ENCODE measurements at places on chromosomes 4 and X.

GRCh38 chr4:72690771-72691170, 121.8 kb upstream of the ADAMTS3 start:
- no peak for DNase-seq

GRCh38 chr4:9918484-9918883, 102.8 kb downstream of the SLC2A9 start:
- no peak for DNase-seq

- no peak for DNase-seq
These were observed 36.2 kb upstream of the ATP6AP2 start for GRCh38 chrX:40544343-40545266.

DNA sequence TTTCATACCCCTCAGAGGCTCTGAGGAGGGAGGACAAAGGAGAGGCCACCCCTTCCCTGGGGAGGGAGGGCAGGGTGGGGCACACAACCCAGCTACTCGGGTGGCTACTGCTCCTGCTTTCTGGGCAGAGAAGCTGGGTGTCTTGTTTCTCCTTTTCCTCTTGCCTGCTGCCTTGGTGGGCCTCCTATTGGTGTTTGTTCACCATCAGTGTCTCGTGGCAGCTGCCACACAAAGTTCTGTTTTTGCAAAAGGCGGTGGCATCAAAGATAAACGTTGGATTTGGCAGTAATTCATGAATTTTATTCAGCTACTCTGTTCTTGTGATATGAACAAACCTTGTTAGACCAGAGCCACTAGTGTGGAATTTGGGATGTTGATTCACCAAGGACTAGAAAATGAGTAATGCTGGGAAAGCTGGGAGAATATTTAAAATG, 153.0 kb upstream of the SCML1 start:
- DNase-seq = no peak

GRCh38 chr4:8276358-8277240, 7.0 kb downstream of the HTRA3 start:
- DNase-seq = no peak

- DNase-seq = no peak
These were observed 51.1 kb upstream of the SYTL5 start for GRCh38 chrX:37955273-37955672.
